Ovary (tissue), 10 donors: ENCODE measurements at places on chromosomes 5 and 9. TPM values are rescaled to one million over a fixed set of nuclear protein-coding genes. Genes with fewer than 3 reads are reported as not detected.

DNA sequence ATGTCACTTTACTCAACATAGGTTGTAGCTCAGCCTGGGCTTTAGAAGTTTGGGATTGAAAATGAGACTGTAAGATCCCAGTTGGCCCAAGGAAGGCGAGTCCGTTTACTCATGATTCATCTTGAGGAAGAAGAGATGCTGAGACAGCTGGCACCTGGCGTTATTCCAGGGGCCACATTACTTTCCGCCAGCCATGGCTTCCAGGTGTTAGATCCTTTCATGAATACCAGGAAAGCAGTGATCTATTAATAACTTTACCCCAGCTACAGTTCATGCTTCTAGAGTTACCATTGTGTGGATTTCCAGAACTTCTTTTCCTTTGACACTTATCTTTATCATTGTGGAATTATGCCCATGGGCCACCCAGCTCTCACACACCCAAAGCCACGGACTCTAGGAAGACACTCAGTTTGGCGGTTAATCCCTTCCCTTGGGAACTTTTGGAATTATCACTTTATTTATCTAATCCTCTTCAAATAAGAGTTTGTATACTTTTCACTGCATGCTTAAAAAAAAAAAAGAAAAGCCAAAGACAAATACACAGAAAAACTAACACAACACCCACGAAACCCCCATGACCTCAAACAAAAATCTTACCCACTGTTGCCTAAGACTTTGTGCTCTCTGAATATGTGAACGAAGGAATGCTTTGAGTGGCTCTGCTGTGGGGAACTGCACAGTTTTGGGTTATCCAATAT, 26.9 kb downstream of the RAI14 start:
- DNase-seq = no peak

The CLIC3 gene
- 1.1 TPM for polyA plus RNA-seq

The ARHGEF28 gene
- 21.5 TPM for polyA plus RNA-seq

- no peak for DNase-seq
These were observed 4.7 kb downstream of the PDLIM4 start for GRCh38 chr5:132261881-132262845.

DNA sequence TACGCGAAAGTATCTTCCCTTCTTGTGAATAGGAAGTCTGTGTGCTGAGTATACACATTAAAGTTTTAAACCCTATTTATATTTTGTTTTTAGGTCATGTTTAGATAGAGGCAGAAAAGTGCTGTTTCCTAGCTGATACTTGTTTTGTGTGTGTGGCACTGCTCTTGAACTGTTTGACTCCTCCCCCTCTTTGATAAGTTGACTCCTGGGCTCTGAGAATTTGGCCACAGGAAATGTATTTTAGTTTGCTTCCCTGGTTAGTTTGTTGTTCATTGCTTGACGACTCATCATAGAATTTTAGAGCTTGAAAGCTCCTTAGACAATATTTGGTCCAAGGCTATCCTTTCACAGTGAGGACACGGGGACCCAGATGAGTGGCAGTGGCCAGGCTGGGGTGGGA, 2.0 kb upstream of the CDC14B start:
- no peak for DNase-seq

DNA sequence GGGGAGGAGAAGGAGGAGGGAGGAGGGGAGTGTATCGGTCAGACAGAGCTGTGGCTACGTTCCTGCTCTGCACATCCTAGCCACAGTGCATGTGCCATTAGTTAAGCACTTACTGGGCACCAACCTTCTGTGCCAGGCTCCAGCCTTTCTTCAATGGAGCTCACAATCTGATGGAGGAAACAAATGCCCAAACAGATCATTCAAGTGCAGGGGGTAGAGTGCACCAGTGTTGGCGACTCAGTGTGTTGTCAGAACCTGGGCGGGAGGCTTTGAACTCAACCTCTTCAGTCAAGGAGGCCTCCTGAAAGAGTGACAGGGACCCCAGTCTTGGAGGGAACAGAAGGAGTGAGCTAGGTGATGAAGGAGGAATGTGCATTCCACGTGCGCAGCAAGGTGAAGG, 51.9 kb upstream of the SHB start:
- no peak for DNase-seq

The MAMDC2 gene
- 96.6 TPM for polyA plus RNA-seq

- DNase-seq = no peak
These were observed 43.2 kb downstream of the EXD3 start for GRCh38 chr9:137379761-137380161.

The FCN2 gene
- 0.33 TPM for polyA plus RNA-seq
